ENCODE measurements at places on chromosomes 5 and 9.

GRCh38 chr5:142934051-142934762 lies 164.0 kb downstream of the ARHGAP26 start:
- no peak for DNase-seq

DNA sequence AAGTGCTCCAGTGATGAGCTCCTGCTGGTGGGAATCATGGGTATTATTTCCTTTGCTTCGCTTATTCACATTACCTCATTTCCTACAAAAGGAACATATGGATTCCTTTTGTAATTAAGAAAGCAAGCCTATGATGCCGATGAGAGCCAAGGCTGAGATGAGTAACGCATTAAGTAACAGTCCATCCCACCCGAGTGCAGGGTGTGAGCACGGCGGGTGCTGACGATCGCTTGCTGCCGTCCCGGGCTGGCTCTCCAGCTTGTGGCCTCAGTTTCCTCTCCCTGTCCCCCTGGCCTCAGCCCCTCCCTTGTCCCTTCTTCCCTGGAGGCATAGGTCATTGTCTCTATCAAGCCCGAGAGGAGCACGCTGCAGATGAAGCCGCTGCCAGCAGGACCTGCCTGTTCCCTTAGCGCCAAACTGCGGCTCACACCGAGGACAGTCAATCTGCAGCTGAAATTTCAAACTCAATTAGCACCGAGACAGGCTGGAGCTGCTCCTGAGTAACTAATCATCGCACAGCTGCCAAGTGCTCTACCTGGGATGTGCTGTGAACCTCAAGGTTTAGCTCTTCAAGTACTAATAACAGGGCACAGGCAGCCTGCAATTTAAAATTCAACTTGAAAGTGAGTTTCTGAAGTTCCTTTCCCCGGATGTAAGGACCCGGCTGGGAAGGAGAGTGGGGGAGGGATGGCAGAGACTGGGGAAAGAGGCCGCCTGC lies 115.2 kb upstream of the RAPGEF1 start:
- DNase-seq = no peak

DNA sequence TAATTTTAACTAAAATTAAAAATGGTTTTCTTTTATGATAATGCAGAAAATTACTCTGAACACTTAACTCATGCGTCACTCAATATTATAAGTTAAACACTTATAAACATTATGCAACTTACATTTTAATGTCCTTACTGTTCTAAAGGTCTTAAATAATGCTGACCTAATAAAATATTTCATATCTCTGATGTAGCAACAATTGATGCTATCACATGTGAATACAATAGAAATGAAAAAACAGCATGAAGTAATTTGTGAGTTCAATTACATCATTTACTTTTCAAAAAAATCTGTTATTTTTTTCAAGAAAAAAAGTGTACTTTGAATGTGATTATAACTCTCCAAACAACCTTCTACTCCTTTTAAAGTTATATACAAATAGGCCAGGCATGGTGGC lies 26.4 kb upstream of the REEP5 start:
- DNase-seq = no peak

GRCh38 chr9:127132375-127132774 lies 9.9 kb upstream of the ANGPTL2 start:
- DNase-seq = no peak

- no peak for DNase-seq
Measured at GRCh38 chr9:14417237-14417636, 103.3 kb upstream of the NFIB start.

DNA sequence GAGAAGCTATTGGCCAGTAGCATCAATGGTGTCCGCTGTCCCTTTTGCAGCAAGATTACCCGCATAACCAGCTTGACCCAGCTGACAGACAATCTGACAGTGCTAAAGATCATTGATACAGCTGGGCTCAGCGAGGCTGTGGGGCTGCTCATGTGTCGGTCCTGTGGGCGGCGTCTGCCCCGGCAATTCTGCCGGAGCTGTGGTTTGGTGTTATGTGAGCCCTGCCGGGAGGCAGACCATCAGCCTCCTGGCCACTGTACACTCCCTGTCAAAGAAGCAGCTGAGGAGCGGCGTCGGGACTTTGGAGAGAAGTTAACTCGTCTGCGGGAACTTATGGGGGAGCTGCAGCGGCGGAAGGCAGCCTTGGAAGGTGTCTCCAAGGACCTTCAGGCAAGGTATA lies 10.8 kb downstream of the TRIM32 start:
- no peak for DNase-seq

DNA sequence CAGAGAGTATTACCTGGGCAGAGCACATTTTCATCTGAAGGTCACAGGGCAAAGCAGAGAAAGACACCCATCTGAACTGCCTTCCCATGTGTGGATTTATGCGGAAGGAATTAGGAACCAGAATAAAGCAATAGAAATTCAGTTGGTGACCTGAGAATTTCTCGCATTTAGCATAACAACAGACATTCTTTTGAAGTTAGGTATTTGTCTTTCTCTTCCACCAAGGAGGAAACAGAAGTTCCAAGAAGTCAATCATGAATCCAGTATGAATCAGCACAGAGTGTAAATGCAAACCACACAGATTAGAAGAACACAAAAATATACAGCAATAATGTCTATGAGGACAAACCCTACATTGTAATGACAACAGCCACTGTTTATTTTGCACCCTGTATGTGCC lies 515.2 kb upstream of the BRINP1 start:
- DNase-seq = no peak

- DNase-seq = no peak
Measured at GRCh38 chr9:75105019-75105540, 16.8 kb downstream of the OSTF1 start.

DNA sequence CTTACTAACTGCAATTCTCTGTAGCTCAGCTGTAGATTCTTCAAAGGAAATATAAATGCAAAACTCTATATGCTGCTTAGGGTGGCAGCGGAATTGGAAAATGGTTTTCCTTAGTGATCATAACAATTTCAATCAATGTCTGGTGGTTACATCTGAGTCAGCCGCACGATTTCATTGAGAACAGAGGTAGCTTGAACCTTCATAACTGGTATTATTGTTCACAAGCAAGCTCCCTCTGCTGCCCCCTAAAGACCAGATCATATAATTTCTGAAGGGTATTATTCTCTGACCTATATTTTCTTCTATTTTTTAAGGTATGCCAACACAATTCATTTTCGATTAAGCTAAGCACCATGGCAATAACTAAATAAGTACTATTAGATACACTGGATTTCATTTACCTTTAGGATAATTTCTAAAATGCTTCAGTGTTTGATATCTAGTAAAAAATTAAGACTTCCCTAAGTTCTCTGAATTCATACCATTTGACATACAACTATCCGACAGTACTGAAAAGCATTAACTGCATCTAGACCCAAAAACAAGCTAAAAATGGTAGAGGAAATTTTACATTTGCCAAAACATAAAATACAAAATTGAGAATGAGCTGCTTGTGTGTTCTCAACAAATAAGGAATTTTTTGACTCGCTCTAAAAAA lies 181.1 kb upstream of the SPEF2 start:
- no peak for DNase-seq

GRCh38 chr5:178419196-178419595 lies 171.0 kb downstream of the COL23A1 start:
- no peak for DNase-seq

GRCh38 chr5:178538741-178539229 lies 51.4 kb downstream of the COL23A1 start:
- no peak for DNase-seq

DNA sequence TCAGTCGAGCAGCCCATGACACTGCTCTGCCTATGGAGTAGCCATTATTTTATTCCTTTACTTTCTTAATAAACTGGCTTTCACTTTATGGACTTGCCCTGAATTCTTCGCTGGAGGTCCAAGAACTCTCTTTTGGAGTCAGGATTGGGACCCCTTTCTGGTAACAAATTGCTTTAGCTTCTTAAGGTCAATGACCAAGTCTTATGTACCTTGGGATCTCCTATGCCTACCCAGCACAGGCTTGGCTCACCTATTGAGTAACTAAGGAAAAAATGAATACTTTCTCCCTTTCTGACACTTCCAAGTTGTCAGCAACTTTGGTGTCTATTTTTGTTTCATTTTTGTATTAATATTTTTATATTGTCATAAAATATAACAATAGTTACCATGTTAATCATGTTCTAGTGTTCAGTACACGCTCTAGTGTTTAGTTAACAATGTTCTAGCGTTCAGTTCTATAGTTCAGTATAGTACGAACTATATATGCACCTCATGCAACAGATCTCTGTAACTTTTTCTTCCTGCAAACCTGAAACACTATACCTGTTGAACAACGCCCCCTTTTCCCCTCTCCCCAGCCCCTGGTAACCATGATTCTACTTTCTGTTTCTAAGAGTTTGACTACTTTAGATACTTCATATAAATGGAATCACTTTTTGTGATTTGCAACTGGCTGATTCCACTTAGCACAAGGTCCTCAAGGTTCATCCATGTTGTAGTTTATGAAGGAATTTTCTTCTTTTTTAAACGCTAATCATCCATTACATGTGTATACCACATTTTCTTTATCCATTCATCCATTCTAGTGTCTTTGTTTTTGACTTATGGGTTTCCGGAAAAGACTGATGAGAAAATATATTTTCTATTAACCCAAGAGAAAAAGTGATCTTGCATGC lies 1.8 kb upstream of the RHOBTB3 start:
- no peak for DNase-seq

GRCh38 chr5:132001647-132002561 lies 9.6 kb downstream of the ACSL6 start:
- DNase-seq = no peak

GRCh38 chr9:118693645-118694044 lies 675.6 kb downstream of the BRINP1 start:
- no peak for DNase-seq

- no peak for DNase-seq
Measured at GRCh38 chr5:161432798-161433197, 113.7 kb downstream of the GABRB2 start.

GRCh38 chr9:27431543-27432147 lies 92.4 kb upstream of the IFNK start:
- no peak for DNase-seq

- no peak for DNase-seq
Measured at GRCh38 chr5:17379100-17379951, 118.7 kb upstream of the TAF11L2 start.

DNA sequence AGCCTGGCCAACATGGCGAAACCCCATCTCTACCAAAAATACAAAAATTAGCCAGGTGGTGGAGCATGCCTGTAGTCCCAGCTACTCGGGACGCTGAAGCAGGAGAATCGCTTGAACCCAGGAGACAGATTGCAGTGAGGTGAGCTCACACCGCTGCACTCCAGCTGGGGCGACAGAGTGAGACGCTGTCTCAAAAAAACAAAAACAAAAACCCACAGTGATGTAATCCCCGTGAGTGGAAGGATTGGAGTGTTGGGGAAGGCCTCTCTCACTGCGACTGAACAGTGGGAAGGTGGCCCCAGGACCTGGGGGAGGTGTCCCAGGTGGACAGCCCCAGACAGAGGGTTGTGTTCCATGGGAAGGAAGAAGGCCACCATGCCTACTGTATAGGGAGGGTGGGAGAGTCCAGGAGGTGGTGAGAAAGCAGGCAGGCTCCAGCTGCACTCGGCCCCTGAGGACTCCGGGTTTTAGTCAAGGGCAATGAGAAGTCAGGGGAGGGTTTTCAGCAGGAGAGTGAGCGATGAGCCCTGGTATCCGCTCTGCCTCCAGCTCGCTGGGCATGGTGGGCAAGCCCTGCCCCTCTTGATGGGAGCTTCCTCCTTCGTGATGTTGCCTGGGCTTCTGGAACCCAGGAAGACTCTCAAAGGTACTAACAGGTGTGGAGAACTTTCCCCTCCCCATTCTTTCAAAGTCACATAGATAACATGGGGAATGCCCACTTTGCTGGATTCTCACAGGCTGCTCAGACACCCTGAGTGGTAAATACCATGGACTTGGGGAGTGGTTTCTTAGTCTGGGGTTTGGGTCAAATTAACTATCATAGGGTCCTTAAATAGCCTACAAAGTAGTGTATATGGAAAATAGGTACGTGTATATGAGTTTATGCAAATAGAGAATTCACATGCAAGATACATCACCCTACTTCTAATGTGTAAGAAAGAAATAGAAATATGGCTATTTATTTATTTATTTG lies 74.7 kb downstream of the PPARGC1B start:
- DNase-seq = no peak

GRCh38 chr5:93279296-93279963 lies 301.6 kb downstream of the NR2F1-AS1 start:
- DNase-seq = no peak

DNA sequence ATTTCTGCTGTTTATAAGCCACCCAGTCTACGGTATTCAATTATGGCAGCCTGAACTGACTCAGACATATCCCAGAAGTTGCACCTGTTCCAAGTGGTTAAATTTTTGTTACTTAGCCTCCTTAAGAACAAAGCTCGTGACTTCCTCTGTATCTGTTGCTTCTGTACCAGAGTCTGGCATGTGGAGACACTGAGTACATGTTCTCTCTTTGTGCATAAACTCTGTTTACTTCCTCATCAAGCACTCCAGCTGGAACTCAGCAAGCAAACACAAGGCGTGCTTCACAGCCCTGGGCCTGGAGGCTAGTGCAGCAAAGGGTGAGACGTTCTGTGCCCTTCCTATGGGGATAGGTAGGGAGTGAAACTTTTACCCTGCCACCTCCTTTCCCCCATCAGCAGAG lies 19.0 kb downstream of the C9orf152 start:
- no peak for DNase-seq
